Amniotic stem cell (primary cell): ENCODE measurements at places on chromosomes 7 and 10.

DNA sequence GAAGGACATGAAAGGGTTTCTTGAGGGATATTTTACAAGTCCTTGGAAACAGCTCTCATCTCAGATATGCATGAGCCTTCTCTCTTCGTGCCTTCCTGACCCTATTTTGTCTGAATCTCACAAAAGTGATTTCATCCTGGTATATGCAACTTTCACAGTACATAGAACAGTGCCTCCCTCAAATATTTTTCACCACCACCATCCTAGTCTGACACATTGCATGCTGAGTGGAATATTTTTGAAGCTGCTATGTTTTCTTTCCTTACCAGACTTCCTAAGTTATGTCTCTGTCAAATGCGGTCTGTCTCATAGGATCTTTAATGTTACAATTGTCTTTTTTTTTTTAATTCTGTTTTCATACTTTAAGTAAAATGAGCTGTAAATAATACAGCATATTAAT, 673.3 kb upstream of the LRRN3 start:
- DNase-seq = no peak

DNA sequence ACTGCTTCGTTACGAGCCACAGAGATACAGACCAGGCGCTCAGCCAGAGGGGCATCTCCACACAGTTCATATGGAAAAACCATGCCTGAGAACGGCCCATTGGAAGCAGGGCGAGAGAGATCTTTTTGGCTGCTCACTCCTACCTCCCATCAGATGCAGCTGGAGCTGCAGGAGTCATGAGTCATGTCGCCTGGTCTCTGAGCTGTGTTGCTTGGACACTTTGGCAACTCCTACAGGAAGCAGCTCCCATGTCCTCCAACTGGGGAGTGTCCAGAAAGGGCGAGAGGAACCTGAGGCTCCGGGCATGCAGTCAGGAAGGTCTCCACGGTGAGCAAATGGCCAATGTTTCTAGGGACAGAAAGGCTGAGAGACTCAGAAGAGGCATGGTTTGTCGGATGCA, 24.9 kb downstream of the INSIG1 start:
- DNase-seq = no peak

GRCh38 chr7:45033261-45033930, 33.4 kb downstream of the CCM2 start:
- no peak for DNase-seq

DNA sequence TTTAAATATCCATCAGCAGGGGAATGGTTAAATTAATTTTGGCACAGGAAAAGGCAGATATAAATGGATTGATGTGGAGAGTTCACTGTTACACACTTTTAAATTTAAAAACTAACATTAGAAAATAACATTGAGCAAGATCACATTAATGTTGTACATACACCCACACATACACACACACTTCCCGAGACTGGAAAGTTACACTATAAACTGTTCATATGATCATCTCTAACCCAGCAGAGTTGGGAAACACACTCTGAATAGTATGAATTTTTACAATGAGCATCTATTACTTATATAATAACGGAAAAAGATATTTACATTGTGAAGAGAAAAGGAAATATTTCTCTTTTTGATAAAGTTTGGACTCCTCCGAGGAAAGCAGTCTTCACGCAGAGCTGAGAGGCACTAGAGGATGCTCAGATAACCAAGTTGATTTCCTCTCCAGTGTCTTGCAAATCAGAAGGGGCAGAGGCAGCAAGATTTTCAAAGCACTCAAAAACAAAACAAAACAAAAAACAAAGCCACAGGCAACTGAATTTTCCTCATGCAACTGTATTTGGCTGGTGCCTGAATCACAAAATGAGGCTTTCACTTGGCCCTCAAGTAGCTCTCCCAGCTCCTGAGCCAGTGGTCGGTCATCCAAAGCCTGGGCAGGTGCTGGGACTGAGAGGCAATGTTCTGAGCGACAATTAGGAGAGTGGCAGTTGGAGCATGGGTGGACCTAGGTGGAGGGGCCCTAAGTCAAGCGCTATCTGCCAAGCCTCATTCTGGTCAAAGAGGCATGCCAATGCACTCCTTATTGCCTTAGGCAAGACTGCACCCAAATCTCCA, 10.5 kb upstream of the GATAD1 start:
- DNase-seq = no peak

DNA sequence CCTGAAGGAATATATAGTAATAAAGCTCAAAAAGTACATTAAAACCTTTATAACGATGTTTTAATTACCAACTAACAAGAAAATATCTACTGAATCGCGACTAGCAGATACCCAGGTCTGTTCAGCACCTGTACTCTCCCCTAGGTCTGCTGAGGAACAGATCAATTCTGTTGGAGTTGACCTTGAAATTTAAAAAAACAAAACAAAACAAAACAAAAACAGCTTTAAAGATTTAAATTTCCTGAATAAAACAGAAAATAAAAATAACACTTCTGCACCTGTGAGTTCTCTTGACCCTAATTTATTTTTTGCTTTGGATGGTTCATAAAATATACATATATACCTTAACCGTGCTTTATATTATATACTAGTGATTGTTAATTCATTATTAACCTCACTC, 24.6 kb downstream of the DIP2C start:
- DNase-seq = no peak

DNA sequence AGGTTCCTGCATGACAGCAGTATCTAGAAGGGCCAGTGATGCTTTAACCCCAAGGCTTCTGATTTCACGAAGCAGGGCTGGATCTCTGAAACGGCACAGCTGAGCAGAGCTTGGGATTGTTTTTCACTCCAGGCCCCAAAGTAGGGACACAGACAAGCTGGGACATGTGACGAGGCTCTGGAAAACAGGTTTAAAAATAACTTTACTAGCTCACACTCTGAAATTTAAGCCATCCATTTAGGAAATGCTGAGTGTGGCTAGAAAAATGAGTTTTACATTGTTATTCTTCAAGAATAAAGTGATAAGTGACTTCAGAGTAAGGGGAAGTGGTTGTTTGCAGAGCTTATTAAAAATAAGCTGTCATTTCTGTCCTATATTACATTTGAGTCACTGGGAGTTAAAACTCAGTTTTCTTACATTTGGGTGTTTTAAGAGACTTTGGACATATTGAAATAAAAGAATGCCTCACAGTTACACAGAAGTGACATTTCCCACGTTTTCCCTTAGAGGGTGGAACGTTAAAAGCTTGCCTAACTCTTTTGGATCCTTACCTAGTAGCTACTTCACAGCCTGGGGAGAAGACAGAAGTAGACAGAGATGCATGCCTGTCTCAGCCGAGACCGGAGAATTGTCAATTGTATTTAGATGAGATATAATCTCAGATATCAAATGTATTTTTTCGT, 107.8 kb downstream of the GALNT17 start:
- no peak for DNase-seq

GRCh38 chr7:50591480-50592438, 26.6 kb upstream of the DDC start:
- DNase-seq = no peak

DNA sequence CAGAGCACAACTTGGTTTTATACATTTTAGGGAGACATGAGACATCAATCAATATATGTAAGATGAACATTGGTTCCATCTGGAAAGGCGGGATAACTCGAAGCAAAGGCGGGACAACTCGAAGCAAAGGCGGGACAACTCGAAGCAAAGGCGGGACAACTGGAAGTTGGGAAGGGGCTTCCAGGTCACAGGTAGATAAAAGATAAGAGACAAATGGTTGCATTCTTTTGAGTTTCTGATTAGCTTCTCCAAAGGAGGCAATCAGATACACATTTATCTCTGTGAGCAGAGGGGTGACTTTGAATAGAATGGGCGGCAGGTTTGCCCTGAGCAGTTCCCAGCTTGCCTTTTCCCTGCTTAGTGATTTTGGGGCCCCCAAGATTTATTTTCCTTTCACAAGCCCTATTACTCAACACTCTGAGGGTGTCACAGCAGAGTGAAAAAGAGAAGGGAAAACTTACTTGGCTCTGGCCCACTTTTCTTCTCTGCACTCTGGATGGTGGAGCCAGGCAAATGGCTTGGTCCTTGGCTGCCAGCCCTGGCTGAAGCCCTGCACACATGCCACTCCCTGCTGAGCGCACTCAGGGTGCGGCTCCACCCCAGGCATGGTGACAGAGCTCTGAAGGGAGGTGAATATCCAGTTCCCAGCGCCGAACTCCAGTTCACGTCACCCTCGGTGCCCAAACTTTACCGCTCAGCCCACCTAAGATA, 46.7 kb downstream of the PARD3 start:
- no peak for DNase-seq

- DNase-seq = no peak
Measured at GRCh38 chr7:44058759-44059218, 6.6 kb downstream of the PGAM2 start.

GRCh38 chr7:139867847-139868246, 38.8 kb downstream of the TBXAS1 start:
- DNase-seq = no peak

DNA sequence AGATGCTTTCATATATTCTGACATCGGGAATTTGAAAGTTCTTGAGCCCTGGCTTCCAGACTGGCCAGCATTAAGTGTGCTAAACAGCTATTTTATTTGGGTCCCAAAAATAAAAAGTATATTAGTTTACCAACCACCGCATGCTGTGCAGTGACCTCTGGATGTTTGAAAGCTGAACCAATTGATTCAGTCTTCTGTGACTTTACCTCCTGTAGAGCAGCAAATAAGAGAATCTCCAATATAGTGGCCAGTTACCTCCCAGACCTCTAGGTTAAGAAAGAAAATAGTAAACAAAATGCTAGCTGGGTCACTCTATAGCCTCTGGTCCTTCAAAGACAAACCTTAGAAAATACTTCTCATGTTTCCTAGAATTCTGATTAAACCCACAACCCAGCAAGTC, 424.6 kb upstream of the NFE2L3 start:
- no peak for DNase-seq

DNA sequence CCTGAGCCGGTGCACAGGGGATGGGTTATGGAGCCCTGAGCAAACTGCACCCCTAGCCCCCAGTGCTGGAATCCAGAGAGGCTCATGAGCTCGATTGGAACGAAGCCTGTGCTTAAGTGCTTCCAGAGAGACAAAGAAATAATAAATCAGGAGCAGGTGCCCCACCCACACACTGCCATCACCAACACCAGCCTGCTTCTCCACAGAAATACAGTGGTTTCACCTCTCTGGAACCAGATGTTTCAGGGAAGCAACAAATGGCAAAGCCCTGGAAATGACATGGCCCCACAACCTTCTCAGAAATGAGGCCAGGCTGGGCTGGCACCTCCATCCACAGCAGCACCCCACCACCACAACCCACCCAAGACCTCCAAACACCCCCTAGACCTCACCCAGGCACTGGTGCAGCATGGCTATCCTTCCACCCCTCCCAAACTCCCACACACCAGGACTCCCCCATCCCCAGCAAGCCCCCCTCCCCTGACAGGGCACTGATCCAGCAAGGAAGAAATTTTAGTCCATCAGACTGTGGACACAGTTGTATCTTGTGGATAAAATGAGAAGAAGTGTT, 4.1 kb upstream of the SLC18A3 start:
- no peak for DNase-seq

DNA sequence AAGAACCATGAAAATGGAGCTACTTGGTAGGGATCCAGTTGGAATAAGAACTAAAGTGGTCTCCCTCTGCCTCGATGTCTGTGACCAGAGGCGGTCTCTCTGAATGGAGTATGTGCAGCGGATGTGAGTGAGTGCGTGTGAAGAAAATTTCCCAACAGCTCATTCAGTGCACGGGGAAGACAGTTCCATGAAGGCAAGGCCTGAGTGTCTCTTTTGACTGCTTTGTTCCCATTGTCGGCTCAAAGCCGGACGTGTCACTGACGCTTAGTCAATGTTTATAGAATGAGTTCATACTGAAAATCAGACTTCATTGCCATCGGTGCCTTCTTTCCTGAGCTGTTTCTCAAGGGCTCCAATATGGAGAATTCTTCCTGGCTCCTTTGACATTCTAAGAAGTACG, 55.3 kb upstream of the GRB10 start:
- DNase-seq = no peak

- DNase-seq = no peak
Measured at GRCh38 chr10:59654007-59654406, 55.6 kb downstream of the SLC16A9 start.

DNA sequence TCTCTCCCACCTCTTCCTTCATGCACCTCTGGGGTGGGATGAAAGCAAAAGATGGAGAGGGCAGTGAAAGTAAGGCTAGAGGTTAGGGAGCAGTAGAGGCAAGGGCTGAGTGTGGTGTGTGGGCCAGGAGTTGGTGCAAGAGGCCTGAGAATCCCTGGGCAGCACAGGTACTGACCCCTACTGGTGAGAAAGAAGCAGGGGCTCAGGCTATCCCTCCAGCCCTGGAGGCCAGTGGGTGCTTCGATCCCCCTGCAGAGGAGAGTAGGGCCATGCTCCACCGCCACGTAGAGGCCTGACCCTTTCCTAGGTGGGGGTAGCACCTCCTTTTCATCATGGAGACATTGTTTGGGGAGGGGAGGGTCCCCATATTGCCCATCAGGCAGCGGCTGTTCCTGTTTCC, 9.8 kb downstream of the CDHR1 start:
- no peak for DNase-seq

DNA sequence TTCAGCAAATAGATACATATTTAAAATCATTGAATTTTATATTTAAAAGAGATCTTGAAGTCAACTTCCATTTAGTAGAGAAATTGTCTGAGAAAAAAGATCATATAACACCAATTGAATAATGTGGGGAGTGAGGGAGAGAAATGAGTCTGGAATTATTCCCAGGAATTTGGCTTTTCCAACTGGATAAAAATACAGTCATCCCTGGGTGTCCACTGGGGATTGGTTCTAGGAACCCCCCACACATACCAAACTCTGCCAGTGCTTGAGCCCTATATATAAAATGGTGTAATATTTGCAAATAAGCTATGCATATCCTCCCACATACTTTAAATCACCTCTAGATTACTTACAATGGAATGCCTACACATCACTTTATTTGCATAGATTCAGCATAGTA, 162.8 kb upstream of the SEMA3C start:
- no peak for DNase-seq

DNA sequence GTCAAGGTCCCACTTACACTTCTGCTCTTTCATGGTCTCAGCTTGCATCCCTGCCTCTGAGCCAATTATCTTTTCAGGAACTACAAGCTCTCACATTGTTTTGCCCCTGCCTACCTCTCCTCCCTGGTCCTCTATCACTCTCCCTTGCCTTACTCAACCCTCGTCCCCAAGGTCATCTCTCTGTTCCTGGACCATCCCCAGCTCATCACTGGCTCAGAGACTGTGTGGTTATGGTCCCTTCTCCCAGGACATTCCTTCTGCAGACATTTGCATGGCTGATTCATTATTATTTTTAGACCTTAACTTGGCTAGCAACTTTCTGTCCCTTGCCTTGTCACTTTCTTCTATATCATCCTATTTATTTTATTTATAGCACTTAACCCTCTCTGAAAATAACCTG, 17.8 kb upstream of the GPAM start:
- no peak for DNase-seq

- DNase-seq = peak; percentile 7
Measured at GRCh38 chr7:128879939-128880746, 17.5 kb downstream of the ATP6V1F start.

DNA sequence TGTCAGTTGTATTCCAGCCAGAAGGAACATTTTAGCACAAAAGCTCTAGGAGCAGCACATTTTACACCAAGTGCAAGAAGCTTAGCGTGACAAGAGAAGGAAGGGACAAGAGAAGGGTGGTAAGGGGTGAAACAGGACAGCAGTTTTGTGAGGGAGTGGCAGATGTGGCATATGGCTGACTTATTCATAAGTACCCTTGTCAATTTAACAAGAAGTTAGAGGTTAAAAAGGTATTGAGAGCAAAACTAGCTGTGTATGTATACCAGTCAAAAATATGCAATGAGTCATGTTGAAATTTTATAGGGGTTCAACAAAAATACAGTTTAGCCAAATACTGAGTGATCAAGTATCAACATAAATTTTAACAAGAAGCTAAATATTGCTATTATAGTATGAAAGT, 561.5 kb upstream of the POT1 start:
- DNase-seq = no peak

- no peak for DNase-seq
Measured at GRCh38 chr10:63072951-63073350, 60.2 kb upstream of the NRBF2 start.
